Caki2 (cell line): ENCODE measurements at places on chromosomes 5 and 9.

DNA sequence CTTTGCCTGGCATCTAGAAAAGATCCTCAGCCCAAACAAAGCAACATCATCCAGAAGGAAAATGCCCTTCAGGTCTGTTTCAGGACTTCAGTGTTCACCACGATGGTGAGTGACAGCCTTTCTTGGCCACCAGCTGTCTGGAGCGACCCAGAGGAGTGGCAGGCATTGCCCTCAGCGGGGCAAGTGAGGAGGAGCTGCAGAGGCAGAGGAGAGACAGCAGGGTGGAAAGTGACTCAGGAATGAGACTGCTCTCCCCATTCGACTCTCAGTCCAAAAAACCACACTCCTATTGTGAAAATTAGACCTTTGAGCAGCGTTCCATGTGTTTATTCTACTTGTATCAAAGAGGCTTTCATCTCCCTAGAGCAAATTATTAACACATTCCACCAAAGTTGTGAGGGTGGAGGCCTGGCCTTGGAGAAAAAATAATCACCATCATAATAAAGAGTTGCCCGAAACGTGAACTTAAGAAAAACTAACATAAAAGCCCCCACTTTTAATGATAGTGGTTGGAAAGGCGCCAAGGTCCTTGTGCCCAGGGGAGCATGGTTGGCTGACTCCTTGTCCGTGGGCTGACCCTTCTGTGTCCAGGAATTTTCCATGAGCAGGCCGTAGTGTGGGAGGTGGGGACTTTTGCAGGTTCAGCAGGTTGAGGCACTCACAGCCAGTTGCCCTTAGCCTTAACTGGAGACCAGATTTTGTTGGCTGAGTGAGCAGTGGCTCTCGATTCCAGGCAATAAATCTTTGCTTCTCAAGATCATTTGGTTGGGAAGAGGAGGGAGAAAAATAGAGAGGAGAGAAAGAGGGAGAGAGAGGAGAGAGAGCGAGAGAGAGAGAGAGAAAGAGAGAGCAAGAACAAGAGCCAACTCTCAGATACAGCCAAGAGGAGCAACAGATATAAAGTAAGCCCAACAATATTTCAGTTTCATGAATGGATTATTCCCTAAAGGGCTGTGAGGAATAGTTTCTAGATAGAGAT is 125.9 kb upstream of the ANKRD55 start:
- peak; percentile 100 for DNase-seq

DNA sequence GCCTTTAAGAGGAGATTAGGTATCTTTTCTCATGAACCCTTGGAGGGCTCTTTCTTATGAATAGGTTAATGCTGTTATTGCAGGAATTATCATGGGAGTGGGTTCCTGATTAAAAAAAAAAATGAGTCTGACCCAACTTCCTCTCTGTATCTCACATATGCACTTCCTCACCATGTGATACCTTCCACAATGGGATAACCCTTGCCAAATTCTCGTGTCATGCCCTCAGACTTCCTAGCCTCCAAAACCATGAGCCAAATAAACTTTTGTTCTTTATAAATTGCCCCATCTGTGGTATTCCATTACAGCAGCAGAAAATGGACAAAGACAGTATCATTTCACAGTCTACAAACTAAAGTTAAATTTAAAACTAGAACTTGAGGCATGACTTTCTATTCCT is 1.0 kb downstream of the OR1B1 start:
- DNase-seq, result no peak

DNA sequence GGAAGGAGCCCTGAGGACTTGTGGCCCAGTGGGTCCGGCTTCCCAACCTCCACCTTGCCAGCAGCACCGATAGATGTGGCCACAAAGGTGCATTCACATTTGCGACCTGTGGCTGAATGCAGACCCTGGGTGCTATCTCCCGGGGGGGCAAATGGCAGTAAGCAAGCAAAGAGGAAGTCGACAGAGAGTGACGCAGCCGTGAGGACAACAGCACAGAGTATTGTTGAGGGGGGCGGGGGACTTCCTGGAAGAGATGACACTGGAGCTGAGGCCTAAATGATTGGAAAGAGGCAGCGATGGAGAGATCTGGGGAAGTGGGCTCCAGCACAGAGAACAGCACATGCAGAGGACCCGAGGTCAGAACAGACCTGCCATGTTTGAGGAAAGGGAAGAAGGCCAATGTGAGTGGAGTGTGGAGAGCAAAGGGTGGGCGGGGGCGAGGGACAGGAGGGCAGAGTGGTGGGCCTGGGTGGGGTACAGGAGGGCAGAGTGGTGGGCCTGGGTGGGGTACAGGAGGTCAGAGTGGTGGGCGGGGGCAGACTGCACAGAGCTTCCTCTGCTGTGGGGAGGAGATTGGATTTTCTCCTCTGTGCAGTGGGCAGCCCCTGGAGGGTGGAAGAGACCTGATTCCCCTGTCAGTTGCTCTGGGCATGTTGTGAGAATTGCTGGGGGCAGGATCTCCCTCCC is 42.6 kb downstream of the ADAMTS2 start:
- DNase-seq, result no peak

DNA sequence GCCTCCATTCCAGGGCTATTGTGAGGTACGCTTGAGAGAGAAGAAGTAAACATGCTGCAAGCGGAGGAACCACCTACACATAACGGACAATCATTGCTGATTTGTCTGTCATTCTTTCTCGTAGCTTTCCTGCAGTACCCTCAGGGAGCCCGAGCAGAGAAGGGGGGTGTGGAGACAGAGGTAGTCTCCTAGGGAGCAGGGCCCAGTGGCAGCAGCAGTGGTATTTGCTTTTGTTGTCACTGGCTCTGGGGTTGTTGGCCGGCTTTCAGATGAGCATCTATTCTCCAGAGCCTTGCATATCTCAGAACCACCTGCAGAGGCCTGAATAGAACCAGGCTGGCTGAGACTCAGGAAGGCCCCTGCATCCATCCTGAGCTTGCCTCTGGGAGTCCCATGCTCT is 19.9 kb downstream of the ENHO start:
- DNase-seq, result no peak

GRCh38 chr5:175894271-175894670 is 22.9 kb downstream of the CPLX2 start:
- no peak for DNase-seq

GRCh38 chr9:131406563-131407436 is 12.9 kb downstream of the PRRC2B start:
- DNase-seq, result no peak

- no peak for DNase-seq
These were observed 108.6 kb upstream of the ERCC6L2 start for GRCh38 chr9:95766906-95767305.

GRCh38 chr5:30099634-30100033 is 1093.9 kb upstream of the CDH6 start:
- peak; percentile 71 for DNase-seq

- no peak for DNase-seq
These were observed 85.6 kb downstream of the ROR2 start for GRCh38 chr9:91864380-91864779.

DNA sequence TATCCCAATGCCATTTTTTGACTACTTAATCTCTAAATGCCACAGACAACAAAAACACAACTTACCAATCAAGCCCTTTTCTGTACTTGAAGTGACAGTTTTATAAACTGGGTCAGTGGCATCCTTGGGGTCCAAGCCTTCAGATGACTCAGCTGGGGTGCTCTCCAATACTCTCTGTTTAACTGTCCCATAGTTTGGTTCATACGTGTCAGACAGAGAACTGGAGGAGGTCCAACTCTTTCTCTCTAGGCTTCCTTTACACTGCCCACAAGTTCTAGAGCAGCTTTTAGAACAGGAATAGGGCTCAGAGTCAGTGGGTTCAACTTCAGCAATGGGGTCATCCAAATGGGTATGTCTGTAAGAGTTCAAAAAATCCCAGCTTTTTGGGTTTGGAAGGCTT is 166.9 kb downstream of the CDC42SE2 start:
- DNase-seq, result no peak

DNA sequence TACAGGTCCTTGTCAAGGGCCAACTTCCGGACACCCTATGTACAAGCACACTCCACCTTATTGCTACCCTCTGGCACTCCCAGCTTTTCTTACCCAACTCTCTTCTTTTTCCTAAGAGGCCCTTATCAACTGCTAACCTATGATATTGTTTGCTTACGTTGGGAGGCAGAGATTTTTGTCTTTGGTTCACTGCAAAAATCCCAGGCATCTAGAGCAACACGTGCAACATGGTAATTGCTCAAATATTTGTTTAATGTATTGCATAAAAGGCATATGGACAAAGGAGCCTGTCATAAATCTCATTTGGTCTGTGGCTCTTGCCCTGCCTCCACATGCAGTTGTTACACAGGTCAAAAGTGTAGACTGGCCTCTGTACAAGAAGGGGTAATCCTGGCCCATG is 35.8 kb upstream of the ATP10B start:
- DNase-seq, result no peak

GRCh38 chr9:103734471-103734870 is 359.6 kb upstream of the SMC2 start:
- no peak for DNase-seq

DNA sequence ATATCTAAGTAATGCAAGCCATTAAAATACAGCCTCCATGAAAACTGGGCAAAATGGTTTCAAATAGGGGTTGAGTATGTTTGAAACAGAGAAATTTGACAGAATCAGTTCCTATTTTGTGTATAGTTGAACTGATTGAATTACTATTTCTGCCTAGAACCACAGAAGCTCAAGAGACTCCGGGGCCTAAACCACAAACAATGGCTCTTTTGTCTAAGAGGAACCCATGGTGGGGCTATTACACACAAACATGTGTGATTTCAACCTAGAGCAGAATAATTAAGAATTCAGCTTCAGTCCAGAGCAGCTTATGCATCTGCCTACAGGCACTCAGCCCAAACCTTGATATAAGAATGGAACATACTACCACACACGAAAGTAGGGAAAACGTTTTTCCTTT is 171.2 kb upstream of the MPDZ start:
- DNase-seq, result no peak

DNA sequence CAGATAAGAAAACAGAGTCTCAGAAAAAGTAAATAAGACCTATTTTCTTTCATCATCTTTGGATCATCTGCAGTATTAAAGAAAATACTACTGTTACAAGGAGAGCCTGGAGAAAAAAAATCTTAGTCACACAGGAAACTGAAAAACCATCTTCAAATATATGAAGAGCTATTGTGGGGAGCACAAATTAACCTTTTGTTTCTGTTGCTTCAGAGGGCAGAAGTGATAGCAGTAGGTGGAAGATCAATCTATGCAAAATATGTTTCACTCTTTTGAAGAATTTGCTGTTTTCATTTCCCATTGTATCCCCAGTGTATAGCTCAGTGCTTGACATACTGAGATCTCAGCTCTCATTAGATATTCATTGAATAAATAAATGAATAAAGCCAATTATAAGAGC is 13.1 kb upstream of the CEMIP2 start:
- no peak for DNase-seq

- no peak for DNase-seq
These were observed 6.5 kb downstream of the NTNG2 start for GRCh38 chr9:132168347-132168746.

DNA sequence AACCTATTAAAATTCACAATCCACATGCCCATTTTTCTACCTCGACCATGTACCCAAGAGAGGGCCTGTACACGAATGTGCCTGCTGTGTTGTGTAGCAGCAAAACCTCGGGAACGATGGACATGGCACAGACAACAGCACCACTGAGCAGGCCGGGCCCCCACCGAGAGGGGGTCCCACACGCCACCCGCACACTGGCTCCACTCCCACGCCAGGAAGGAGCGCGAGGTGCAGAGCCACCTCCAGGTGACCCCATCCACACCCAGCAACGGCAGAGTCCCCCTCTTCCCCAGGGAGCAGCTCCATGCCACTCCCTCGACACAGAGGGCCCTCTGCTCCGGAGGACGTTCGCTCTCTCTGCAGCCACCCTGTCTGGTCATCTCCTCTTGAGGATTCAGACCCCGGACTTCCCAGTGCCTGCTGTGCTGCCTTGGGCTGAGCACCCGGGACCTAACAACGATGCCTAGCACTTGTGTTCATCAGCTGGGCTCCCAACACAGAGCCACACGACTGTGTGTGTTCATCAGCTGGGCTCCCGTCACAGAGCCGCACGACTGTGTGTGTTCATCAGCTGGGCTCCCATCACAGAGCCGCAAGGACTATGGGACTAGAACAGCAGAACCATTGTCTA is 25.3 kb upstream of the ADAMTS2 start:
- no peak for DNase-seq

DNA sequence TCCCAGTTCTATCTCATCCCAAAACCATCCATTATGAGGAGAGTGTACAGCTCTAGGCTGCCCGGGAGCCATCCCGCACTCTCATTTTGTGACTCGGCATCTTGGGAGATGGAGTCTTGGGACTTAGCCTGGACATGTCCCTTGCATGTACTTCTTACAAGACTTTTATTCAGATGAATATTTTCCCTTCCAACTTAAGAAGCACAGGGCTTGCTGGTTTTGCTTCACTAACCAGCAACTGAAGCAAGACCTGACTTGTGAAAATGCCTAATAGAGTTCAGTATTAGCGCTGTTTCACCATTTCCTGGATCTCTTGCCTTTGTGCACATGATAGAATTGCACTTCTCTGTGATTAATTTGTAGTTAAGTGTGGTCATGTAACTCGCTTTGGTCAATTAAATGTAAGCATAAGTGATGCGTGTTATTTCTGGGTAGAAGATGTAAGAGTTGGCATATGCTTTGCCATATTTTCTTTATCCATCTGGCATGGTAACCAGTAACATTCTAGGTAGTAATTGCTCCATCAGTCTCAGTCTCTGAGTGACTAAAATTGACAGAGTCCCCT is 55.8 kb downstream of the PDCD1LG2 start:
- peak; percentile 73 for DNase-seq

DNA sequence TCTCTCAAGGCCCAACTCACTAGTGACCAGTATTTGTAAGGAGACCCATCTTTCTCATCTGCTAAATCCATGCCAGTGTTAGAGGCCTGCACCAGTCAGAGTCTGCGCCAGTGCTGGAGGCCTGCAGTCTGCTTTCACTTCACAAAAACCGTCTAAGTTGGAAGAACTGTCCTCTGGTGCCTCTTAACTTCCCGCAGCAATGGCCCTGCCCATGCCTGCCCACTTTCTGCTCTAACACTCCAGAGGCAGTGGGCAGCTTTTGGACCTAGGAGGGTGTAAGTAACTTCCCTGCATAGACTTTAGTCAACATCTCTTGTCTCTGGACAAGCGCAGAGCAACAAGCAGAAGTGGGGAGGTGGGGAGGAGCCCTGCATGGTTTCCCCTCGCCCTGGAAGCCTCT is 152.9 kb downstream of the AUH start:
- no peak for DNase-seq

DNA sequence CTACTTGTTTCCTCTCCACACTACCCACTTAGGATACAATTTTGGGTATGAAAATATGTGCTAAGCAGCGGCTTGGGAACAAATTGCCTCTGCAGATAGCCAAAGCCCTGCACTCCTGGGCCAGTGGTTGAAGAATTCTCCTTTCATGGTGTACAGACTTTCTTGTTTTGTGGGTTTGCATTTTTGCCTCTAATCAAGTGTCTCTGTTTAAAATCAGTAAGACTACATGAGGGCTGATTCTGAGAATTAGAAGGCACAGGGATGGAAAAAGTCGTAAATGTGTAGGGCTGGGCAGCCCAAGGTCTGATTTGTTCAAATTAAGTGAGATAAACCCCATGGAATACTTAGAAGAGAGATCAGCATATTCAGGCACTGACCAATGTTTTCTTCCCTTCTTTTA is 103.7 kb upstream of the CD180 start:
- no peak for DNase-seq

GRCh38 chr5:53874409-53874808 is 314.0 kb downstream of the NDUFS4 start:
- DNase-seq, result no peak

GRCh38 chr5:135433681-135434426 is 13.3 kb downstream of the DCANP1 start:
- DNase-seq, result no peak

GRCh38 chr5:72956324-72957140 is 691 bp downstream of the FCHO2 start:
- DNase-seq, result peak; percentile 62

- DNase-seq, result no peak
These were observed 65.7 kb upstream of the TBC1D9B start for GRCh38 chr5:179973391-179973790.
